ENCODE measurements at places on chromosomes 16 and 17.
A peak's percentile ranks its signal among the peaks of the same experiment; 100 is the strongest.

- DNase-seq = peak; percentile 24
Measured at GRCh38 chr17:45702666-45703266, 81.4 kb upstream of the CRHR1 start.

- DNase-seq = peak; percentile 41
Measured at GRCh38 chr17:81241648-81242420, 2.7 kb downstream of the NDUFAF8 start.

GRCh38 chr17:42111871-42112551 is 503 bp downstream of the DHX58 start:
- peak; percentile 53 for DNase-seq

DNA sequence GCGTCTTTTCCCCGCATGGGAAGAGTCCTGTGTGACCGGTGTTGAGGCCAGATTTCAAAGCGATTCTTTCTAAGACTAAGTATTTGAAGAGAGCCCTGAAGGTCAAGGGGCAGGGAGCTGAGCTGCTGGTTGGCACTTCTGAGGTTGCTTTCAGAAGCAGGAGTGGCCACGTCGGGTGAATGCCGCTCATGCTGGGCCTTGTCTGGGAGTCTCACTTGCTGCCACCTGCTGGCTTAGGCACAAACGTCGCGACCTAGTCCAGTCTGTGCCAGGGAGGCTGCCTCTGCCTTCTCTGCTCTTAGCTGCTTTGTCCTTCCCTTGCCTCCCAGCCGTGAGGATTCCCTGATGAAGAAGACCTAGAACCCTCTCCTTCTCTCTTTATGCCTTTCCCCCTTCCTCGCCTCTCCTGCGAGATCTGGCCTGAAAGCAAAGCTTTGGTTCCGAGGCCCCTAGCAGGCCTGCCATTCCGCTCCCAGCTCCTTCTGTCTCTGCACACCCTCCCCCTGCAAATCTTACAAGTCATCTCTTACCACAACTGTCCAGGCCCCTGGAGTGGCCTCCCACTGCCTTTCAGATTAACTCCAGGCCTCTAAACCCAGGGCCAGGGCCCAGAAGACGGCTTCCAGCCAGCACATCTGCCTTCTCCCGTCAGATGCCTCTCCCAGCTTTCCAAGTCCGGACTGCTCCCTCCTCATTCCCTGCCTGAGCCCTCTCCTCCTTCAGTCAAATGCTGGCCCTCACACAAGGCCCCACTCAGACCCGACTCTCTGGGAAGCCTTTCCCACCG is 11.4 kb downstream of the CTNS start:
- peak; percentile 68 for DNase-seq

- DNase-seq = no peak
Measured at GRCh38 chr16:88543230-88543813, 26.9 kb upstream of the ZC3H18 start.

GRCh38 chr16:6827931-6828330 is 504.7 kb upstream of the RBFOX1 start:
- no peak for DNase-seq

DNA sequence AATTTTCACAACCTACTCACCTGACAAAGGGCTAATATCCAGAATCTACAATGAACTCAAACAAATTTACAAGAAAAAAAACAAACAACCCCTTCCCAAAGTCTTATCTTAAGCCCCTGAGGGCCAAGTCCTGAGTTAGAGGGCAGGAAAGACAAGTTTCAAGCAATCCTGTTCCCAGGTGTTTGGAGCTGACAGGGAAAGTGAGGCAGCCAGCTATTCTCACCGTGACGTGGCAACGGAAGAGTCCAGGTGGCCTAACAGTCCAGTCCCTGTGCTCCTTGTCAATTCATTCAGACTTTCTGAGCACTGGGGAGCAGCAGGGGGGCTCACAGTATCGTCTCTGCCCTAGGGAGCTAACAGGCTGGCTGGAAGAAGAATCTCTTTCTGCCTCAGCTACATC is 89.7 kb upstream of the RCVRN start:
- DNase-seq = no peak

DNA sequence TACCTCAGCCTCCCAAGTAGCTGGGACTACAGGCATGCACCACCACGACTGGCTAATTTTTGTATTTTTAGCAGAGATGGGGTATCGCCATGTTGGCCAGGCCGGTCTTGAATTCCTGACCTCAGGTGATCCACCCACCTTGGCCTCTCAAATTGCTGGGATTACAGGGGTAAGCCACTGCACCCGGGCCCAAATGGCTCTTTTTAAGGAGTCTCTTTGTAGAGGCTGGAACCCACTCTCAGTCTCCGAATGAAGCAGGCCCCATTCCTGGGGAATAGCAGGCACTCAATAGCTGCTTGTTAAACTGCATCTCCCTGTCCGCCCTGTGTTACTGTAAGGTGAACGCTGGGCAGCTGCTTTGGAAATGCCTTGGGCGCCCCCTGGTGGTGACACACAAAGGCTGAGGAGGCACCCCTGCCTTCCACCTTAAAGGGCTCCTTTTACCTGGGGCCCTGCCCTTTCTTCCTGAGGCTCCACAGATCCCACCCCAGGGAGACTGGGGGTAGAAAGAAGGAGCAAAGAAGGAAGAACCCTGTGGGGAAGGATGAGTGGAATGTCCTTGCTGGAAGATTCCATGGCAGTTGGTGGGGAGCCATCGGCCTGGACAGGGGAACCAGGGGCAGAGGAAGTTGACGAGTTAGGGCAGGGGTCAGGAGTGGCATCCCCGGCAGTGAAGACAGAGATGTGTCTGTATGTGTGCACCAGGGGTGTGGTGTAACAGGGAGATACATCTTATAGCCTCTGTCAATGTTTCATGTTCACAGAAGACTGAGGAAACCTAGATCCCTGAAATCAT is 6.1 kb upstream of the SP2 start:
- peak; percentile 76 for DNase-seq

- DNase-seq = peak; percentile 58
Measured at GRCh38 chr17:78340183-78340955, 19.5 kb downstream of the SOCS3 start.

GRCh38 chr17:78763561-78763960 is 18.5 kb downstream of the CYTH1 start:
- peak; percentile 31 for DNase-seq

DNA sequence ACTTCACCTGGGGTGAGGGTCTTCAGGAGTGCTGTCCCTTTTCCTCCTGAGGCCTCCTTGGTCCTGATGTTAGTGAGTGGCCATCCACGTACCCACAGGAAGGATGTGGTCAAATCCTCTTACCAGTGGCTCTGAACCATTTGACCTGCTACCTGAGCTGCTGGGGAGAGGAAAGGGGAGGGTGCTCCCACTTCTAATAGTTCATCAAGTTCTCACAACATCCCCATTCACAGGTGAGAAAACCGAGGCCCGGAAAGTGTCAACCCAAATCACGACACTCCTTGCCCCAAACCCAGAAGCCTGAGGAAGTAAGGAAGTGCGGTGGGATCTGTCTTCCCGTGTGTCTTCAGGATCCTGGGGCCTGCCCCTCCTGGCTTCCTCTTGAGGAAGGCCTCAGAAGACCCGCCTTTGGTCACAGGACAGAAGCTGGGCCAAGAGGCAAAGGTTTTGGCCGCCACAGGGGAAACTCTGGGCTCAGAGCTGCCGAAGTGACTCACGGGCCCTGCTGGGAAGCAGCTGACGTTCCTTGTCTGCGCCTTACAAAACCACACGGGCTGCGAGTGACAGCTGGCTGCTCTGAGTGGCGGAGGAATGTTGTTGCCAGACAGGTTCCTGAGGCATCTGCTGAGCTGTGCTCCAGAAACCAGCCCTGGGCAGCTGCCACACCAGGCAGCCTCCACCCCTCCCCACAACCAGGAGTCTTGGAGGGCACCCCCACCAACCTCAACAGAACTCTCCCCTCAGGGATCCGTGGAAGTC is 13.9 kb upstream of the KIFC3 start:
- peak; percentile 91 for DNase-seq

Measured in fibroblast of mammary gland (primary cell).